Tibial nerve (tissue), 4 donors: ENCODE measurements at places on chromosomes 7 and 10.

GRCh38 chr7:94011714-94012353 is 7.7 kb upstream of the BET1 start:
- no peak overlapping the region for H3K4me3 ChIP-seq
- H3K27ac ChIP-seq: no peak overlapping the region
- H3K4me1 ChIP-seq: no peaks in the 10 kb centered on the region

- no peak overlapping the region for H3K4me3 ChIP-seq
These were observed 443.4 kb upstream of the ANKRD30A start for GRCh38 chr10:36681751-36682632.

GRCh38 chr7:2253021-2253420 is 11.0 kb downstream of the NUDT1 start:
- no peak overlapping the region for H3K4me3 ChIP-seq
- H3K4me1 ChIP-seq: peaks cover 6% of the 10 kb centered on the region
- H3K27me3 ChIP-seq: no peaks in the 10 kb centered on the region
- H3K27ac ChIP-seq: no peak overlapping the region
- no peak for DNase-seq
- no peaks in the 10 kb centered on the region for H3K36me3 ChIP-seq

- no peaks in the 10 kb centered on the region for H3K27me3 ChIP-seq
- DNase-seq: no peak
- no peak overlapping the region for H3K27ac ChIP-seq
- no peaks in the 10 kb centered on the region for H3K36me3 ChIP-seq
- H3K4me3 ChIP-seq: no peak overlapping the region
- no peaks in the 10 kb centered on the region for H3K4me1 ChIP-seq
These were observed 428.8 kb downstream of the SH2D4B start for GRCh38 chr10:80966326-80966986.

DNA sequence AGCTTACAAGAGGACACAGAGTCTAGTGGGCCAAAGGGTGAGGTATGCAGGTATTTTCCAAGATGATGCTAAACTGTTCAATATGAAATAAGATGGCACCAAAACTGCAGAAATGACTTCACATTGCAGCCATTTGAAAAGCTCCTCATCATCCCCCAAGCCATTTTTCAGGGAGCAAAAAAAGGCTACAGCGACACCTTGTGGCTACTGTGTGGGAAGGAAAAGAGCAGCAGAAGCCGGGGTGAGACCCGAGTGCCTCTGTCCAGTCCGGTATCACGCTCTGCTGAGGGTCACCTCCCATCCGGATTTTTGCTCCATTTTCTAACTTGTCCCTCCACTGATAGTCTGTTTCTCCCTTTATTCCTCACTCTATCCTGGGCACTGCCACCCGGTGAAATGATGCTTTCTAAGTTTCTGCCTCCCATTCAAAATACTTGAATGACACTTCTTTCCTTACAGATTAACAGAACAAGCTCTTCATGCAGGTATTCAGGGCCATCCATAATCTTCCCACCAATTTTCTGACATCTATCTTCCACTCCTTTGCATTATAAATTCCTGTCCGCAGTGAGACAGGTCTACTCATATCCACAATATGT is 220.2 kb downstream of the DGKI start:
- H3K36me3 ChIP-seq: no peaks in the 10 kb centered on the region
- H3K27ac ChIP-seq: no peak overlapping the region
- H3K4me1 ChIP-seq: no peaks in the 10 kb centered on the region
- DNase-seq: no peak
- H3K4me3 ChIP-seq: no peak overlapping the region
- H3K27me3 ChIP-seq: no peaks in the 10 kb centered on the region

GRCh38 chr10:36676321-36676720 is 449.1 kb upstream of the ANKRD30A start:
- H3K36me3 ChIP-seq: no peaks in the 10 kb centered on the region
- H3K27ac ChIP-seq: no peak overlapping the region
- H3K27me3 ChIP-seq: no peaks in the 10 kb centered on the region
- no peak for DNase-seq
- H3K4me1 ChIP-seq: no peaks in the 10 kb centered on the region

DNA sequence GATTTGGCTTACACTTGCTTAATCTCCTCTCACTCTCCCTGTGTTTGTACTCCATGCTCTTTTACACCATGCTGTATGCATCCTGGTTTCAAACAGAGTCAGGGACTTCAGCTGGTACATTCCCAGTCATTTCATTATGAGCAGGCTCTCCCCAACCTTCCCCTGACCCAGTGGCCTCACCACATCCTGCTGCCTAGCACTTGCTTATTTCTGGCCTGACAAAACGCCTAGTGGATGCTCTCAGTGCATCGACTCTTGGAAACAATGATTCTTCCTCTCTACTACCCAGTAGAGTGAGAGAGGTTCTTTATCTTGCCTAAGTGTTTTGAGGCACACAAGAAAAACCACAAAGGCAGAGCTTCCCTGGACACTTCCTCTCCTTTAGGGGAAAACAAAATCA is 63.4 kb downstream of the CAV1 start:
- no peaks in the 10 kb centered on the region for H3K36me3 ChIP-seq
- H3K4me1 ChIP-seq: peaks cover 16% of the 10 kb centered on the region

GRCh38 chr7:91653286-91653685 is 227.2 kb downstream of the MTERF1 start:
- no peaks in the 10 kb centered on the region for H3K27me3 ChIP-seq
- no peaks in the 10 kb centered on the region for H3K36me3 ChIP-seq
- H3K4me3 ChIP-seq: no peak overlapping the region
- H3K4me1 ChIP-seq: no peaks in the 10 kb centered on the region
- DNase-seq: no peak

GRCh38 chr10:44925224-44925623 is 14.1 kb downstream of the TMEM72 start:
- no peak overlapping the region for H3K27ac ChIP-seq
- H3K4me3 ChIP-seq: no peak overlapping the region
- DNase-seq: no peak
- no peaks in the 10 kb centered on the region for H3K36me3 ChIP-seq

DNA sequence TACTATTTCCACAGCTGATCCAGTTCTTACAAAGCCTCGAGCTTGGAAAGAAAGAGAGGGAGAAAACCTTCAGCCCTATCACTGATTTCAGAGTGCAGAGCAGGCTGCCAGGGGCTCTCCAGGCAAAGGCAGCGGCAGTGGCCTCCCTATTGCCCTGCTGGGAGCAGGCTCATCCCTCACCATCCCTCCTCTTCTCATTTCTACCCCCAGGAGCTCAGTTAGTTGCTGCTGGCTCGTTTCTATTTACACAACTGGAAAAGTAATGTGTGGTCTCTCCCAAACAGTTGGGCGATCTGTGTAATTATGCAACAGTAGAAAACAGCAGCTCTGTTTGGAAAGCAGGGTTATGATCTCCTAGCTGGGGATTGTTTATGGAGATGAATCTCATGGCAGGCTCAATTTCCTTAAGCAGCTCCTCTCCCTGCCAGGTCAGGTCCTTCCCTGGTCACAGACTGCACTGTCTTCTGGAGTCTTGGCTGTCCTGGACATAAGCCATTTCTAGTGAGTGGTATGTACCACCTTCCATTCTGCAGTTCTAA is 28.7 kb upstream of the TNS3 start:
- no peaks in the 10 kb centered on the region for H3K27me3 ChIP-seq
- H3K36me3 ChIP-seq: no peaks in the 10 kb centered on the region
- peak overlapping the region; percentile 79 for H3K27ac ChIP-seq
- DNase-seq: no peak

DNA sequence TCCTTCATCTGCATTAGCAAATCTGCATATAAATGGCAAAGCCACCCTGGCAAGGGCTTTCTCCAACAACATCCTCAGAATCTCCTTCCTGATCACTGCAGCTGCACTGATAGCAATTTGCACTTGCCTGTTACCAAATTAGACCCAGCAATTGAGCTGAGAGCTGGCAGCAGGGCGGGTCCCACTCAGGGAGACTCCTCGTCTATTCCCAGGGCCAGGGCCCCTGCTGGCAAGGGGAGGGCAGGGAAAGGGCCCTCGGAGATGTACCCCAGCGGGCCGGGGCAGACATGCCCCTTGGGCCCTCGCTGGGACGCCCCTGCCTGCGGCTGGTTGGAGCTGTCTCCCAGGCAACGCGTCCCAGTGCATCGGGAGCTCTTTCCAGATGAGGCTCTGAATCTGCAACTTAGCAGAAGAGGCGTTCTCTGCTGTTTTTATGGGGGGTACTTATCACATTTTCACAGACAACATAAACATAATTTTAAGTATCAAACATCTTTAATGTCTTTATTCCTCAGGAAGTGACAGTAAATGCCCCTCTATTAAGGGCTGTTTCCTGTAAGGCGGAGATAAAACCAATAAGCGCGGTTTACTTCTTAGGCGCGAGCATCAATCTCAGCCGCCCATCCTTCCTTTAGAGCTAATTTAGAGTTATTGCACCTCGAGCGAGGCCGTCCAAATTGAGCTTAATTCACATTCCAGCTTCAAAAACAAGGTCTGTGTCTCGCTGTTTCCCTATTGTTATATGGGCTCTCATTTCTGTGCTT is 249.0 kb upstream of the PPP2R2D start:
- H3K27me3 ChIP-seq: no peaks in the 10 kb centered on the region
- DNase-seq: no peak
- H3K4me3 ChIP-seq: no peak overlapping the region

- H3K27ac ChIP-seq: no peak overlapping the region
- H3K36me3 ChIP-seq: no peaks in the 10 kb centered on the region
- H3K27me3 ChIP-seq: no peaks in the 10 kb centered on the region
- no peaks in the 10 kb centered on the region for H3K4me1 ChIP-seq
- no peak overlapping the region for H3K4me3 ChIP-seq
These were observed 28.7 kb downstream of the FRMD4A start for GRCh38 chr10:14302035-14302434.

GRCh38 chr10:47403446-47404318 is 19.6 kb upstream of the ZNF488 start:
- H3K4me1 ChIP-seq: no peaks in the 10 kb centered on the region
- H3K27me3 ChIP-seq: no peaks in the 10 kb centered on the region
- no peak overlapping the region for H3K4me3 ChIP-seq

DNA sequence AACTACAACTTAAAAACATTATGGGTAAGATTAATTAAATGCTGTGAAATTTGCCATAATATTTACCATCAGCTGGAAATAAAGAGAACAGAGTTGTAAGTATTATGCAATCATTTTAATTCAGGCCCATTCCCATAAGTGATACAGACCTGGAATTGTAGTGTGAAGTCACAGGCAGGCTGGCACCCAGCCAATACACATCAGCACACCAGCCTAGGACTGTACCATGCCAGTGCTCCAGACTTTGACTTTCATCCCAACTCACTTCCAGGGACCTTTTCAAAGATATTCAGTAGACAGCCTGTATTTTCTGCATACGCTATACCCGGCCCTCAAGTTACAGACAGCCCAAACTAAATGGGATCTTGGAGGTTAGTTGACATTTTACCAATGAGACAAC is 143.3 kb downstream of the TES start:
- no peaks in the 10 kb centered on the region for H3K36me3 ChIP-seq
- peak overlapping the region; percentile 86 for H3K27ac ChIP-seq
- no peak for DNase-seq
- H3K27me3 ChIP-seq: no peaks in the 10 kb centered on the region
- peaks cover 43% of the 10 kb centered on the region for H3K4me1 ChIP-seq

DNA sequence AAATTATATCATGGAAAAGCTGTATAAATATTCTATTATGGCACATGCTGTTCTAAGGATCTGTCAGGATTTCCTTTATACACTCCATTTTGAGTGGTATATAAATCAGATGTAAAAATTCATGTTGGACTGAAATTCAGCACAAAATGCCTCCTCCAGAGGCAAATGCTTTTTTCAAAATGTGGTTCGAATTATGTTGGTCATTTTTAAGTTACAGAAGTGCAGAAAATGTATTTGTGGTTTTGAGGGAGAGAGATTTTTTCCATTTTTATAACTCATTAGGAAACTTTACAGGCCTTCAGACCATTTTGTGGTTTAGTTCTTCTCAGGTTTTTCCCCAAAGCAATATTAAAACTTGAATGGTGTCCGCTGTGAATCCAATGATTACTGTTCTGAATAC is 2.9 kb downstream of the PPP1R3A start:
- no peaks in the 10 kb centered on the region for H3K36me3 ChIP-seq
- DNase-seq: no peak
- no peaks in the 10 kb centered on the region for H3K27me3 ChIP-seq
- H3K4me3 ChIP-seq: no peak overlapping the region
- H3K4me1 ChIP-seq: no peaks in the 10 kb centered on the region
- no peak overlapping the region for H3K27ac ChIP-seq

DNA sequence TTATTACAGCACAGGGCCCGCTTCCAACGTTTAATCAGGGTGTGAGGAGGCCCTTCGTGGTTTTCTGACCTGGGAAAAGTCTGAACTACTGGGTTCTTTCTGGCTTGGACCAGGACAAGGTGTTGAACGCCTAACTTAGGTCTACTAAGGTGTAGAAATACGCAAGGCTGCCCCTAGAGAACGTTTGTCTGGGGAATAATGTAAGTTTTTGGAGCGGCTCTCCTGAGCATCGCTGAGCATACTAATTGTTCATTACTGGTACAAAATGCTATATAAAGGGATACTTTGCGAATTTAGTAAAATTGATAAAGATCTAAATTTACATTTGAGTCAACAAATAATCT is 32.4 kb upstream of the TOMM7 start:
- no peaks in the 10 kb centered on the region for H3K27me3 ChIP-seq
- H3K4me1 ChIP-seq: peaks cover 8% of the 10 kb centered on the region
- peaks cover 11% of the 10 kb centered on the region for H3K36me3 ChIP-seq
- peak overlapping the region; percentile 86 for H3K4me3 ChIP-seq
- no peak for DNase-seq

DNA sequence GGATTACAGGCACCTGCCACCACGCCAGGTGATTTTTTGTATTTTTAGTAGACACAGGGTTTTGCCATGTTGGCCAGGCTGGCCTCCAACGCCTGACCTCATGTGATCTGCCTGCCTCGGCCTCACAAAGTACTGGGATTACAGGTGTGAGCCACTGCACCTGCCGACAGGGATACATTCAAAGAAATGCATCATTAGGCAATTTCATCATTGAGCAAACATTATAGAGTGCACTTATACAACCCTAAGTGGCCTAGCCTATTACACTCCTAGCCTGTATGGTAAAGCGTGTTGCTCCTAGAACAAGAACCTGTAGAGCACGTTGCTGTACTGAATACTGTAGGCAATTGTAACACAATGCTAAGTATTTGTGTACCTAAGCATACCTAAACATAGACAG is 350.3 kb downstream of the GALNT17 start:
- no peak for DNase-seq
- H3K27ac ChIP-seq: no peak overlapping the region
- H3K4me1 ChIP-seq: peaks cover 6% of the 10 kb centered on the region
- H3K36me3 ChIP-seq: no peaks in the 10 kb centered on the region
- H3K27me3 ChIP-seq: no peaks in the 10 kb centered on the region
- no peak overlapping the region for H3K4me3 ChIP-seq

DNA sequence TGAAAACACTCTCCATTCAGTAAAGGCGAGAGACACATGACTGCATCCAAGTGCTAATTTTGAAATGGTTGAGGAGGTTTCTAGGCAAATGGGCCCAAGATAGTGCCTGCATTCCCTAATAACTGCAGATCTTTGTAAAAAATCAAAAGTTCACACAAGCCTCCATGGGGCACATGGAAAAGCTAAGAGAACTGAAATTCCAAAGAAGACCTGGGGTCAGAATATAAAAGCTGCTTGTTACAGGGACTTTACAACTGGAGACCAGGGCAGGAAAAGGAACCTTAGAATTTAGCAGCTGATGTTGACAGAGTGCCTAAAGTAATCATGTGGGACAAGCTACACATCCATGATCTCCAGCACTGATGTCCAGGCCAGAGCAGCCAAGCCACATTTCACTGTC is 10.0 kb upstream of the ABI1 start:
- no peaks in the 10 kb centered on the region for H3K4me1 ChIP-seq
- no peak overlapping the region for H3K27ac ChIP-seq
- no peaks in the 10 kb centered on the region for H3K36me3 ChIP-seq
- H3K4me3 ChIP-seq: no peak overlapping the region
- no peaks in the 10 kb centered on the region for H3K27me3 ChIP-seq
